ENCODE measurements at places on chromosomes 1 and 21. TPM values are rescaled to one million over a fixed set of nuclear protein-coding genes. Genes with fewer than 3 reads are reported as not detected.

HORMAD1 gene
- total RNA-seq = 8.1 TPM

UBASH3A gene
- 0.09 TPM for total RNA-seq

MFAP2 gene
- total RNA-seq = 0.21 TPM

LRRC38 gene
- total RNA-seq = not detected

CFAP74 gene
- total RNA-seq = not detected

OSCP1 gene
- 6.5 TPM for total RNA-seq

PDC gene
- total RNA-seq = not detected

Data from A549 treated with RU486 at 1 μM for 4 hours (cell line).